Caco-2 (cell line): ENCODE measurements at places on chromosomes 11 and 22.
A peak's percentile ranks its signal among the peaks of the same experiment; 100 is the strongest.

- no peaks in the 10 kb centered on the region for H3K36me3 ChIP-seq
- H3K27me3 ChIP-seq = no peaks in the 10 kb centered on the region
- no peaks in the 10 kb centered on the region for H3K4me1 ChIP-seq
Measured at GRCh38 chr11:69791276-69792180, 16.4 kb upstream of the FGF4 start.

DNA sequence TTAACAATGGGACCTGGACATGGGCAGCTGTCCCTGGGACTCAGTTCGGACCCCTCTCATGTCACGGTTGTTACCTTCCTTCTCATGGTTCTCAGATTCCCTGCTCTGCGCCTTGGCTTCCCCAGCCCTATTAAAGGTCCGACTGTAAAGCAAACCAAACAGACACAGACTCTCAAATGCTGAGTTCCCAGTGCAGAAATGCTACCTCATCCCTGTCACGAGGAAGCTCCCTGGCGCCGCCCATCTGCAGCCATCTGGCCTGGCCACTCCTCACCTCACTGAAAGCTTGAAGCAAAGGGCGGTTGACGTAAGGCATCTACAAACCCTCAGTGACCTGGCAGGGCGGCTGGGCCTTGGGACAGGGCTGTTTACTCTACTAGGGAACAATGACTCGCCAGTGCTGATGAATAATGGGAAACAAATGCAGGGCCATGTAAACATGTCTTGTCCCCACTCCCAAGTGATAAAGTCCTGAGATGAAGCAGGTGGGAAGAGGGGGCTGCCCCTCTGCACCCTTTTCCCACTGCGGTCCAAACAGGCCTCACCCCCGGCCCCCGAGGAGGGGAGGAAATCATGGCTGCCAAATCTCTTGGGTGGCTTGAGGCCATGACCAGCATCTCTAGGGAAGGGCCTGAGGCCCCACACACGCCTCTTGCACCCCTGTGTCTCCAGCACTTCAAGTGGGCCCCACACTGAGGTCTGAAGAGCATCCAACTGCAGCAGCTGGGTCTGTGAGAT is 49.3 kb downstream of the SCUBE1 start:
- H3K36me3 ChIP-seq = no peaks in the 10 kb centered on the region
- H3K27ac ChIP-seq = no peak overlapping the region
- peak; percentile 67 for DNase-seq
- no peaks in the 10 kb centered on the region for H3K27me3 ChIP-seq
- H3K4me3 ChIP-seq = no peak overlapping the region
- peaks cover 12% of the 10 kb centered on the region for H3K4me1 ChIP-seq

- H3K36me3 ChIP-seq = no peaks in the 10 kb centered on the region
- H3K4me1 ChIP-seq = peaks cover 26% of the 10 kb centered on the region
- no peaks in the 10 kb centered on the region for H3K27me3 ChIP-seq
- no peak overlapping the region for H3K27ac ChIP-seq
- H3K4me3 ChIP-seq = no peak overlapping the region
Measured at GRCh38 chr11:69501891-69502860, 20.7 kb downstream of the LINC01488 start.

DNA sequence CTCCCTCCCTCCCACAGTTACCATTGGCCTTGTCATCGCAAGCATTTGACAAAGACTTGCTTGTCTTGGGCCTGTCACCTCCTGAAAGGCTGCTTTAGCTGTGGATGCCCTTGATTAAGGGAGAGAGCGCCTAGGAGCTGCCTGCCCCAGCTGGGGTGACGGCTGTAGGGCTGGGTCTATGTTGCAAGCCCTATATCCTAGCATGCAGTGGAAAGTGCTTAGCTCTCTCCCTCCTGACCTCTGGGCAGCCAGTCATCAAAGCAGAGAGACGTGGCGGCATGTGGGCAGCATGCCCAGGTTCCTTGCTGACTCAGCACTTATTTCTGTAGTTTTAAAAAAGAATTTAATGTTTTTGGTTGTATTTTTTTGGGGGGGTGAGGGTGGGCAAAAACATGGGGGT is 75.9 kb downstream of the BARX2 start:
- peaks cover 13% of the 10 kb centered on the region for H3K4me1 ChIP-seq
- DNase-seq = no peak
- no peaks in the 10 kb centered on the region for H3K27me3 ChIP-seq
- H3K36me3 ChIP-seq = no peaks in the 10 kb centered on the region
- H3K4me3 ChIP-seq = no peak overlapping the region
- H3K27ac ChIP-seq = no peak overlapping the region

DNA sequence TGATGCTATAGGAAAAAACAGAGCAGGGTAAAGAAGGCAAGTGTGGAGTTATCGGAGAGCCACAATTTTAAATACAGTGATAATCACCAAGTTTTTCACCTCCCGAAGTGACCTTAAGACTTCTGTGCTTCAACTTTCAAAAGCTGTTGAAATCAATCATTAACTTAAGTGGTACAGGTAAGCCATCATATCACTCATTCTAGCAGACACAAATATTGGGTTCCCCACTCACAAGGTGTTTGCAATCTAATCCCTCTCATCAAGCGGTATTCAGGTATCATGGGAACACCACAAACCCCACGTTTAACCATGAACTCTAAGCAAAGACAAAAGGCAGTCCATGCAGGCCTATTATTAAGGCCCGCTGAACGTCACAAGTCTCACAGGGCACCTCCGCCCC is 26.8 kb downstream of the LARGE1 start:
- H3K4me1 ChIP-seq = peaks cover 7% of the 10 kb centered on the region
- no peaks in the 10 kb centered on the region for H3K27me3 ChIP-seq
- no peak for DNase-seq
- no peak overlapping the region for H3K27ac ChIP-seq
- no peak overlapping the region for H3K4me3 ChIP-seq

DNA sequence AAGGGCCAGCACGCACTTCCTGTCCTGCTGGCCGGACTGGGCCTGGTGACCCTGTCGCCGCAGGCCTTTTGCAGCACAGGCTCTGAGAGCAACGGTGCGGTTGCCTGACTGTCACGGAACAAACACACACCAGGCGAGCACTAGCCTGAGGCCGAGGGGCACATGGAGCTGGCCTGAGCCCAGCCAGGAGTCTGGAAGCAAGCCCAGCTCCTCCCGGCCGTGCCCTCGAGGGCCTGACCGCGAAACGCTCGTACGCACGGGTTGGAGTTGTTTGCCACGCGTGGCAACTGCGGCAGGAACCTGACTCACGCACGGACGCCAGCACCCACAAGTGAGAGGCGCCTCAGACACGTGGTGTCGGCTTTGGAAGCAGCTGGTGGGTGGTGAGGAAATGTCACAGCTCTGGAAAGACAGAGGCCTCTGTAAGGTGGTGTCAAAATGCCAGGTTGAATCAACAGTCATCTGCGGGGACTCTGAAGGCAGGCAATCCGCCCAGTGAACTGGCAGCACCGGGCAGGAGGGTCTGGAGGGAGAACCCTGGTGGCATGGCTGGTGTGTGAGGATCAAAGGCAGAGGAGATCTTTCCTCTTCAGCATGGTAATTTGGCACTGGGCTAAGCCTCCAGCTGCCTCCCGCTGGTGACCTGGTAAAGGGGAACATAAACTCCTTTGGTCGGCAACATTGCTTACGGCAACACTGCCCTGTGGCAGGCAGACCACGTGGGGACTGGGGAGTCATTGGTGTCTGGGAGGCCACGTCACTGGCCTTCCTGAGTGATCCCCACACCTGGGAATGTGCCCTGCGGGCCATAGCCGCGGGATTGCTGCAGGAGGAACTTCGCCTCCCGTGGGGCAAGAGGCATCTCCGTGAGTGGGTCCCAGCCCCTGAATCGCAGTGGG is 15.3 kb upstream of the IL17REL start:
- no peaks in the 10 kb centered on the region for H3K36me3 ChIP-seq
- no peaks in the 10 kb centered on the region for H3K27me3 ChIP-seq
- no peak overlapping the region for H3K4me3 ChIP-seq
- H3K4me1 ChIP-seq = peaks cover 3% of the 10 kb centered on the region; the same call in 1 of the 2 replicates
- H3K27ac ChIP-seq = no peak overlapping the region

DNA sequence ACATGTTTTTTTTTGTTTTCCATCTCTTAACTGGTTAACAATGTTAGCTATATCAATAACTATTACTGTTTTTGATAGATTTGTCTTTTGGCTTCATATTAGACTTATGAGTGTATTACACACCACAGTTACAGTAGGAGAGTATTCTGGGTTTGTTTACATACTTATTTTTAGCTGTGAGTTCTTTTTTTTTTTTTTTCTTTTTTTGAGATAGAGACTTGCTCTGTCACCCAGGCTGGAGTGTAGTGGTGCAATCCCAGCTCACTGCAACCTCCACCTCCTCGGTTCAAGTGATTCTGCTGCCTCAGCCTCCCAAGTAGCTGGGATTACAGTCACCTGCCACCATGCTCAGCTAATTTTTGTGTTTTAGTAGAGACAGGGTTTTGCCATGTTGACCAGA is 28.0 kb downstream of the CNTF start:
- no peak overlapping the region for H3K27ac ChIP-seq
- 0 out of 2 replicates have a peak, but pooled peaks cover 4% of the 10 kb centered on the region for H3K4me1 ChIP-seq
- no peaks in the 10 kb centered on the region for H3K36me3 ChIP-seq
- no peaks in the 10 kb centered on the region for H3K27me3 ChIP-seq
- DNase-seq = no peak

DNA sequence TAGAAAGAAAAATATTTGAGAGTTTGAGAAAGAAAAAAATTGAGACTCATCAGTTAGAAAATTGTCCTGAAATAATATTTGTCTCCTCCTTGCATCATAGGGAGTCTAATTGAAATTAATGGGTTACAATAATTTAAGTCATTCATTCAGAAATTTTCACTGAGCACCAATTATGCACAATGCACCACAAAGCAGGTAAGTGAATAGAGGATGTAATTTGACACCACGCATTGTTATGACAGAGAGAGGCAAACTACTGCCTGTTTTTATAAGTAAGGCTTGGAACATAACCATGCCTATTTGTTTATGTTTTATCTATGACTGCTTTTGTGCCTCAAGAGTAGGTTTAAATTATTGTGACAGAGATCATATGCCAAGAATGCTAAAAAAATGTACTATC is 537.9 kb upstream of the FAT3 start:
- H3K4me3 ChIP-seq = no peak overlapping the region
- no peaks in the 10 kb centered on the region for H3K4me1 ChIP-seq
- no peaks in the 10 kb centered on the region for H3K36me3 ChIP-seq
- DNase-seq = no peak
- no peak overlapping the region for H3K27ac ChIP-seq

GRCh38 chr11:24181395-24182047 is 315.3 kb upstream of the LUZP2 start:
- no peak overlapping the region for H3K4me3 ChIP-seq
- H3K36me3 ChIP-seq = no peaks in the 10 kb centered on the region
- DNase-seq = no peak
- no peaks in the 10 kb centered on the region for H3K27me3 ChIP-seq
- H3K27ac ChIP-seq = no peak overlapping the region
- no peaks in the 10 kb centered on the region for H3K4me1 ChIP-seq

- H3K4me3 ChIP-seq = no peak overlapping the region
- no peak overlapping the region for H3K27ac ChIP-seq
- H3K27me3 ChIP-seq = no peaks in the 10 kb centered on the region; the same call in 1 of the 2 replicates
- H3K36me3 ChIP-seq = no peaks in the 10 kb centered on the region; the same call in 1 of the 2 replicates
- H3K4me1 ChIP-seq = no peaks in the 10 kb centered on the region
Measured at GRCh38 chr22:27811778-27812177, 10.2 kb upstream of the MN1 start.

GRCh38 chr22:33130473-33130872 is 72.3 kb upstream of the SYN3 start:
- H3K27me3 ChIP-seq = no peaks in the 10 kb centered on the region
- H3K36me3 ChIP-seq = no peaks in the 10 kb centered on the region
- no peak overlapping the region for H3K4me3 ChIP-seq

- H3K4me3 ChIP-seq = no peak overlapping the region
- no peak overlapping the region for H3K27ac ChIP-seq
- no peaks in the 10 kb centered on the region for H3K36me3 ChIP-seq
- no peak for DNase-seq
Measured at GRCh38 chr11:31050061-31050765, 319.3 kb downstream of the DCDC1 start.

- no peaks in the 10 kb centered on the region for H3K27me3 ChIP-seq
- peaks cover 6% of the 10 kb centered on the region for H3K36me3 ChIP-seq
- peak overlapping the region; percentile 49 for H3K4me3 ChIP-seq
- H3K27ac ChIP-seq = peak overlapping the region; percentile 100
- H3K4me1 ChIP-seq = peaks cover 9% of the 10 kb centered on the region
Measured at GRCh38 chr11:72112978-72113808, 698 bp upstream of the ANAPC15 start.

GRCh38 chr11:47161134-47161854 is 15.4 kb downstream of the ARFGAP2 start:
- DNase-seq = peak; percentile 70
- no peak overlapping the region for H3K4me3 ChIP-seq
- H3K27me3 ChIP-seq = no peaks in the 10 kb centered on the region

DNA sequence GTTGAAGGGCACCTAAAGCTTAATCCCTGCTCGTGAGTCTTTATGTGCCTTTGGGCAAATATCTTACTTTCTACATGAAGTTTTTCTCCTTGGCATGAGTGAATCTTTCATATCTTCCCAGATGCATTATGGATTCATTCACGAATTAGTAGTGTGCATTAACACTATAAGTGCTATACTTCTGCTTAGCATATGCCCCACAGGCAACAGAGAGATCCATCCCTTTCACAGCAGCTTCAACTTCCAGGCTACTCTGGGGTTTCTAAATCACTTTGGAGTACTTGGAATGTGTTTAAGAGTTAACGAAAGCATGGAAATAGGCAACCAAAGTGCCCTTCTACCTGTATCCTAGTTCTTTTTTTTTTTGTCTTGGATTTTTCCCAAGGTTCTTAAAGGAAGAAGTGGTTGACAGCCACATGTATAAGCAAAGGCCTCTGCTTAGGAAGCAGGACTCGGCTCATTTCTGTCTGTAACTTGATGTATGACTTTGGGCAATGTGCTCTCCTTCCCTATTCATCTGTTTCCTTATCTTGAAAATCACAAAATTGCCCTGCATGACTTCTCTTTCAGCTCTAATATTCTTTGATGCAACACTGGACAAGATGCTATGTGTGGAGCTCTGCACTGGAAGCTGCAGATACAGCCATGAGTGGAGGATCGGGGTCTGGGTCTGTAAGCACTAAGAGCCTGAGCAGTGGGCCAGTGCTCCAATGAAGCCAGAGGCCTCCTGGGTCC is 54.5 kb upstream of the ME3 start:
- peak overlapping the region; percentile 56 for H3K27ac ChIP-seq
- no peaks in the 10 kb centered on the region for H3K27me3 ChIP-seq
- peaks cover 17% of the 10 kb centered on the region for H3K4me1 ChIP-seq
